Naive thymus-derived CD4-positive, alpha-beta T cell (primary cell): ENCODE measurements at places on chromosomes 7 and 10. TPM values are rescaled to one million over a fixed set of nuclear protein-coding genes. Genes with fewer than 3 reads are reported as not detected.
A peak's percentile ranks its signal among the peaks of the same experiment; 100 is the strongest.

The KIF5B gene
- 46.3 TPM for total RNA-seq

DNA sequence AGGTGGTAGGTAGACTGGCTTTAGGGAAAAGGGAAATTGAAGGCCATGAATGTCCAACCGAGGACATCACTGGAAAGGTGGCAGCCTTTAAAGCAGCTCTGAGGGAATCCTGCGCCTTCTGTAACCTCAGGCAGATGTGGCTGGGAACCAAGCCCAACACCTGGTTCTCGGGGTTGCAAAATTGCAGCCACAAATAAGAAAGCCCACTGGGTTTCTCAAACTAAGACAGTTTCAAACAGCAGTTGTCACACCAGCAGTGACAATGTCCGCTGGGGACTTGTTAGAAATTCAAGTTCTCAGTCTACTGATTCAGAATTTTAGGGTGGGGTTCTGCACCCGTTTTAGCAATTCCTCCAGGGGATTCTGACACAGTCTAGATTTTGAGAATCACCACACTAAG, 42.7 kb upstream of the STEAP1B start:
- H3K4me3 ChIP-seq: no peak overlapping the region
- no peaks in the 10 kb centered on the region for H3K27me3 ChIP-seq
- no peak overlapping the region for H3K27ac ChIP-seq
- H3K4me1 ChIP-seq: no peaks in the 10 kb centered on the region
- DNase-seq: no peak

The CDCA7L gene
- 46.7 TPM for total RNA-seq

- H3K4me3 ChIP-seq: no peak overlapping the region
- no peaks in the 10 kb centered on the region for H3K36me3 ChIP-seq
- H3K27me3 ChIP-seq: no peaks in the 10 kb centered on the region
- DNase-seq: no peak
- H3K27ac ChIP-seq: no peak overlapping the region
These were observed 870.9 kb downstream of the KCNMA1 start for GRCh38 chr10:76766682-76767081.

DNA sequence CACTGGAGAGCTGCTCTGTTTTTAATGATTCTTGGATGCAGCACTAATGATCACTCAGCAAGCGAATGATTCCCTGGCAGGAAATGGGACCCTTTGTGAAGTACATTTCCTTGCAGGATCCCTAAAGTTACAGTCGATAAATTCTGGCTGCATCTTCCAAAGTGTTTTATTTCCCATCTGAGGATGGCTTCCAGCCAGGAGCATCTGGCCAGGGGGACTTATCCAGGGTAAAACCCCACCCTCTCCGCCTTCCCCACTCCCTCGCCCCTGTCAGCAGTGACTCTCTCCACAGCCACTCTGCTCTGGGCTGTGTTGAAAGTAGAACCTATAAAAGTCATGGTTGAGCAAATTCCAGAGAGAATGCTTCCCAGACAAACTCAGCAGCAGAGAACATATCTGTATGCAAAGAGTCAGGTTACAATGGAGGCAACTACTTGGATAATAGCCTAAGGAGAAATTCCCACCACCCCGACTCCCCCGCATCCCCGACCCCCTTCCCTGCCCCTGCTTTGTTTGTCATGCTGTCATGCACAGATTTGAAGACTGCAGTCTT, 111.0 kb upstream of the ANLN start:
- no peaks in the 10 kb centered on the region for H3K27me3 ChIP-seq
- no peak overlapping the region for H3K27ac ChIP-seq
- H3K4me3 ChIP-seq: no peak overlapping the region
- H3K4me1 ChIP-seq: peaks cover 5% of the 10 kb centered on the region

DNA sequence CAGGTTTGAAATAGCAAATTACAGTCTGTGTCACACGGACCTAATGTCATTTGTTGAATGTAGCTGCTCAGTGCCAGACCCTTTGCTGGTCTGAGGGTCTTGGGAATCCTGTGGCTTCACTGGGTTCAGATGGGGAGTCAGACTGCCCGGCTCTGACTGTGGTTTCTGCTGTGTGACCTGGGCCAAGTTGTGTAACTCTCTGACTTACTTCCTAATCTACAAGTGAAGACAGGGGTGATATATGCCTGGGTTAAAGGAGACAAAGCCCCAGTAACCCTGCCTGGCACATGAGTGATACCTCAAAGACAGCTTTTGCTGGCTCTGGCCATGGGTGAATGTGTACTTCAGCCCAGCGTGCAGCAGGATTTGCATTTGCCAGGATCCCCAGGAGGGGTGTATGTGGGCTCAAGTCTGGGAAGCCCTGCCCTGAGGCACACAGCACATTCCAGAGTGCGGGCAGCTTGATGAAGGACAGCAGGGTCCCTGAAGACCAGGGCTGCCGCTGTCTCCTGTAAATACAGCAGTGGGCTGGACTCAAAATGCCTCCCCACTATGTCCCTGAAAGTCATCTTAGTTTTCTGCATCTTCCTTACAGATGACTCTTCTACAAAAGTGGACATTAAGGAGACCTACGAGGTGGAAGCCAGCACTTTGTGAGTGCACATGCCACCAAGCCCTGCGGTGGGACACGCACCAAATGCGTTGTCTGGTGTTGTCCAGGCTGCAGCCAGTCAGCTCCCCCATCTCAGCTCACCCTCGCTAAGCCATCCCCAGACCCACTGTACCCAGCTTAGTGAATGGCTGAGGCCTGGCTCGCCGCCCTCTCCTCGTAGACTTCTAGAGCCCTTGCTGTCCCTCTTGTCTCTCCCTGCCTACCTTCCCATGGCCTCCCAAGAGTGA, 16.4 kb downstream of the NACAD start:
- no peak for DNase-seq
- H3K4me3 ChIP-seq: no peak overlapping the region
- H3K36me3 ChIP-seq: peaks cover 99% of the 10 kb centered on the region

GRCh38 chr7:14218338-14218737, 228.9 kb upstream of the ETV1 start:
- H3K27ac ChIP-seq: no peak overlapping the region
- no peak overlapping the region for H3K4me3 ChIP-seq
- DNase-seq: no peak
- no peaks in the 10 kb centered on the region for H3K4me1 ChIP-seq
- H3K27me3 ChIP-seq: no peaks in the 10 kb centered on the region

DNA sequence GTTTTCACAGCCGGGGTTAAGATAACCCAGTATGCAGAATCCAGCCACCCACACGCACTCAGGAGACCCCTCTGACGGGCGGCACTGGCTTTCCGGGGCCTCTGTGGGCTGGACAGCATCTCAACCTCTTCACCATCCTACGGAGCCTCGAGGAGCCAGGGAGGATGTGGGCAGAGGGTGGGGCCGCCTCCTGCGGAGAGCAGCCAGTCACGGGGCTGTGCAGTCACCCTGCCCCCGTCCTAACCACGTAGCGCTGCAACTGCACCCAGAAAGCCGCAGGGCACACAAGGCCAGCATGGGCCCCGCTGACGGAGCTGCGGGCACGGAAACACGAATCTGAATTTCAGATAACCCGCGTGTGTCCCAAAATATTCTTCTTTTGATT, 270.3 kb downstream of the ELFN1 start:
- peak overlapping the region; percentile 96 for H3K27ac ChIP-seq
- H3K4me1 ChIP-seq: peaks cover 65% of the 10 kb centered on the region
- peak overlapping the region; percentile 91 for H3K4me3 ChIP-seq
- H3K27me3 ChIP-seq: no peaks in the 10 kb centered on the region

- no peaks in the 10 kb centered on the region for H3K36me3 ChIP-seq
- H3K27ac ChIP-seq: no peak overlapping the region
- H3K4me3 ChIP-seq: no peak overlapping the region
These were observed 315.2 kb downstream of the GATA3 start for GRCh38 chr10:8369666-8370065.

DNA sequence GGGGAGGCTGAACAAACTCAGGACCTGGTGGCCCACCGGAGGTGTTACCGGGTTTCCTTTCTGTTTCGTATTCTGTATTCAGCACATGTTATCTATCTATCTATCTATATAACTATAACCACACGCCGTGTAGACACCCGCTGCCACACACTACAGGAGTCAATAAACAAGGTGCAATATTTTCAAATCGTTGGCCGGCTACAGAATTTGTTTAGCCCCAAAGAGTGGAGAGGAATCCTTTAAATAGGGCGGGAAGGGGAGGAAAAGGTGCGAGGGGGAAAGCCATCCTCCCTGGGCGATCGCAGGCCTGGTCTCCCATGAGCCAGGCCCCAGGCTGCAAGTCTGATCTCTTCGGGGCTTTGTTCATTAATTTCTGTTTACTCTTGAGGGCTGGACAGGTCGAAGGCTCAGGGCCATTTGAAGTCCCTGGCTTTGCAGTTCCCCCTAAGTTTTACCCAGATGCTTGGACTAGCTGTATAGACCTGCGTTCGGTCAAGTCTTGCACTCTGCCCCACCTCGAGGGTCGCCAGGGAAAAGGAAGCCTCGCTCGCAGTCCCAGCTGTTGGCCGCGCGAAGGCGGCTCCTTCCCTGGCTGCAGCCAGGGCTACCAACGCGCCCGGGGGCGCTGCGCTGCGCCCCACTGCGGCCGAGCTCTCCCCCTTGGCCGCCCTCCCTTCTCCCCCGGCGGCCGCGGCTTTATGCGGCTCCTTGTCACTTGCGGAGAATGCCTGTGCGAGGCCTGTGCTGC, 3.8 kb downstream of the NKX2-3 start:
- H3K4me3 ChIP-seq: no peak overlapping the region
- DNase-seq: no peak
- no peak overlapping the region for H3K27ac ChIP-seq
- H3K4me1 ChIP-seq: peaks cover 10% of the 10 kb centered on the region
- peaks cover 12% of the 10 kb centered on the region for H3K27me3 ChIP-seq

The STAMBPL1 gene
- total RNA-seq: 35.7 TPM

DNA sequence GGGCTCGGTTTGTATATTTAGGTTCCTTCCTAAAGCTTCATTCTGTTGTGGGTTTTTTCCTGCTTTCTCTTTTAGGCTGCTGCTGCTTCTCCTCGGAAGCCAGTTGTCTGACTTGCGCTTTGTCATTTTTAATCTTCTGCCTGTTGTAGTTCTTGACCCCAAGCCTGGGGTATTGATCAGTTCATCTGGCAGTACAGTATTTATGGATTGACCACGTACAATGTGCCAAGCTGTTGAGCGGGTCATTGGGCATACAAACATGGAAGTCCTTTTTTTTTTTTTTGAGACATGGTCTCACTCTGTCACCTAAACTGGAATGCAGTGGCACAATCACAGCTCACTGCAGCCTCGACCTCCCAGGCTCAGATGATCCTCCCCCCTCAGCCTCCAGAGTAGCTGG, 4.3 kb downstream of the PROSER2 start:
- no peak for DNase-seq
- H3K36me3 ChIP-seq: no peaks in the 10 kb centered on the region
- no peaks in the 10 kb centered on the region for H3K4me1 ChIP-seq
- no peak overlapping the region for H3K4me3 ChIP-seq
- H3K27ac ChIP-seq: no peak overlapping the region

The ACSM6 gene
- not detected for total RNA-seq

GRCh38 chr7:116194115-116194514, 16.2 kb upstream of the TES start:
- DNase-seq: no peak
- no peaks in the 10 kb centered on the region for H3K27me3 ChIP-seq
- H3K36me3 ChIP-seq: no peaks in the 10 kb centered on the region
- no peak overlapping the region for H3K27ac ChIP-seq
- no peaks in the 10 kb centered on the region for H3K4me1 ChIP-seq

The CFAP70 gene
- total RNA-seq: 5.4 TPM

GRCh38 chr7:98174334-98175259, 36.6 kb upstream of the BHLHA15 start:
- no peaks in the 10 kb centered on the region for H3K4me1 ChIP-seq
- H3K36me3 ChIP-seq: peaks cover 53% of the 10 kb centered on the region
- no peak for DNase-seq
- H3K4me3 ChIP-seq: no peak overlapping the region

DNA sequence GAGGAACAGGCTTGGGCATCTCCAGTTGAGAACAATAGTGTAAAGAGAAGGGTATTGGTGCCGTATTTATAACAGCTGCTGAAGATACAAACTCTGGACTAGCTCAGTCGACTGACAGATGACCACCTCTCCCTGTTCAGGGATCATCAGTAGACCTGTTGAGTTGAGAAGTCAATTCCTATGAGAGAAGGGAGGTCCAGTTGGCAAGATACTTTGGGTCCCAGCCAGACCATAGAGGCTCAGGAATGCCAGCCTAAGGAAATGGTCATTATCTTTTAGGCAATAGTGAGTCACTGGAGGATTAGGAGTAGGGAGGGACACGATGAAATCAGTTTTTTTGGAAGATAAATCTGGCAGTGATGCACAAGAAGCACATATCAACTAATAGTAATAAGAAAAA, 202.9 kb downstream of the TRIL start:
- no peaks in the 10 kb centered on the region for H3K27me3 ChIP-seq
- H3K4me3 ChIP-seq: no peak overlapping the region
- no peak overlapping the region for H3K27ac ChIP-seq
- DNase-seq: no peak
- no peaks in the 10 kb centered on the region for H3K36me3 ChIP-seq
- H3K4me1 ChIP-seq: no peaks in the 10 kb centered on the region

The VAX1 gene
- total RNA-seq: not detected

DNA sequence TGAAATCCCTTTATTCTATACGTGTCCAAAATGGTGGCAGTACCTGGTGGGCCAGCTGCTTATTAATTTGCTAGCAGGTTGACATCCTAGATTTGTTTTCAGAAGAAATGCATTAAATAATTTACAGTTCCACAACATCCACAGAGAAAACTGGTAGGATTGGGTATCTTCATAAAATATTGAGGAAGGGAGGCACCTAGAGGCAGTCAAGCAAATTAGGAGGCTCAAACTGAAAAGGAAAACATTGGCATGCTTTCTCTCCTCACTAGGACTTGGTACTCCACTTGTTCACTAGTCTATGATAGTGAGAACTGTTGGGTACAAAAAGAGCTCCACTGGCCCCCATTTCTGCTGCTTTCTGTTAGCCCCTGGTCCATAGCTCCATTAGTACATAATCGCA, 18.3 kb upstream of the LRGUK start:
- no peaks in the 10 kb centered on the region for H3K4me1 ChIP-seq
- no peaks in the 10 kb centered on the region for H3K27me3 ChIP-seq
- no peak for DNase-seq
- H3K36me3 ChIP-seq: no peaks in the 10 kb centered on the region
- H3K4me3 ChIP-seq: no peak overlapping the region
- H3K27ac ChIP-seq: no peak overlapping the region

- no peaks in the 10 kb centered on the region for H3K27me3 ChIP-seq
- H3K4me1 ChIP-seq: no peaks in the 10 kb centered on the region
- no peak overlapping the region for H3K27ac ChIP-seq
These were observed 62.7 kb downstream of the MET start for GRCh38 chr7:116734710-116735109.

GRCh38 chr7:29955799-29956486, 33.7 kb downstream of the SCRN1 start:
- DNase-seq: no peak
- no peak overlapping the region for H3K4me3 ChIP-seq
- H3K27ac ChIP-seq: no peak overlapping the region
- no peaks in the 10 kb centered on the region for H3K36me3 ChIP-seq
- H3K27me3 ChIP-seq: no peaks in the 10 kb centered on the region
- no peaks in the 10 kb centered on the region for H3K4me1 ChIP-seq

The NKX2-3 gene
- not detected for total RNA-seq

- H3K4me3 ChIP-seq: no peak overlapping the region
- no peaks in the 10 kb centered on the region for H3K4me1 ChIP-seq
- no peak for DNase-seq
These were observed 110.4 kb downstream of the HIPK2 start for GRCh38 chr7:139667377-139667776.
